ENCODE measurements at places on chromosomes 12 and 14.

- DNase-seq = no peak
Measured at GRCh38 chr14:34436960-34437728, 24.9 kb downstream of the SPTSSA start.

GRCh38 chr12:32997471-32997870 is 100.9 kb upstream of the PKP2 start:
- DNase-seq = no peak

DNA sequence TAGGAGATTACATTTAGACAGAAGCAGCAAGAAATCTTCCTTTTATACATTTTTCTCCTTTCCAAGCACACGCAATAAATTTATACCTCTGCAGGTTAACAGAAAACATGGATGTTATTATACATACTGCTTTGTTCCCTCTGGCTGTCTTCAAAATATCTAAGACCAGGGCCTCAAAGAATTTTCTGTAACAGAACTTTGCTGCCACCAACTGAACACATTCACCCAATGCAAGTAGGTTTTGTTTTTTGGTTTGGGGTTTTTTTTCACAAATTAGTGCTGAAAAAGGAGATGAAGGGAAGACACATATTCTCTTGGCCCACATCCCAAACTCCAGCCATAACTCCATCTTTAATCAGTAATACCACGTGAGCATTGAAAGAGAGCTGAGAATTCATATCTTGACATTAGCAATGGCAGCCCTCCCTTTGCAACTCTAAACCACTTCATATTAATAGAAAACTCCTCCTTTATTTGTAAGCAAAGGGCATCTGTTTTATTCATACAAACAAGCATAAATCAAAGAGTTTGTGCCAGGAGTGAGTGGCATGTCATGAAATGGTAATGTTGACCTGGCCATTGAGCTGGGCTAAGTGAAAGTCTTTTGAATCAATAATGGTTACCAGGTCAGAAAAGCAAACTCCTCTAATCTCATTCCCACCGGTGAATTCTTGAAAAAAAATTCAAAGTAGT is 150.8 kb upstream of the FSCB start:
- DNase-seq = peak; percentile 1

- DNase-seq = no peak
Measured at GRCh38 chr14:95557832-95558231, 23.0 kb downstream of the GLRX5 start.

DNA sequence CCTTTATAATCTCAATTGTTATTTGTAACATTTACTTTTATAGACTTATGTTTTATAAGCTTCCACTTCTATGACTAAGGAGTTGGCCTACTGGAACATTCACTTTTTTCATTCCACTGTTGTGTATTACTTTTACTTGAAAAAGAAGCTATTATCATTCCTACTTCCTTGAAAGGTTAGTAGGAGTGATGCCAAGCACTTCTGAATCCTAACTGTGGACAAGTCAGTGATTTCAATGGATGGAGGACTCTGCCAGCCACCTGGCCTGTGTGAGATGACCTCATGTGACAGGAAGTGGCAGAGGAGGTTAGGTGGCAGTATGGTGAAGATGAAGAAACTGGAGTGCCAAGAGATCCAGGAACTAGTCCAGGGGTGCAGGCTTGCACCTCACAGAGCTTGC is 46.0 kb downstream of the TECPR2 start:
- DNase-seq = no peak

GRCh38 chr12:6688543-6688998 is 604 bp downstream of the ZNF384 start:
- no peak for DNase-seq

GRCh38 chr12:46917821-46918220 is 92.0 kb upstream of the SLC38A4 start:
- no peak for DNase-seq

- DNase-seq = no peak
Measured at GRCh38 chr12:77001276-77001675, 64.1 kb downstream of the E2F7 start.

GRCh38 chr14:61091657-61092273 is 110.7 kb downstream of the SLC38A6 start:
- peak; percentile 33 for DNase-seq

DNA sequence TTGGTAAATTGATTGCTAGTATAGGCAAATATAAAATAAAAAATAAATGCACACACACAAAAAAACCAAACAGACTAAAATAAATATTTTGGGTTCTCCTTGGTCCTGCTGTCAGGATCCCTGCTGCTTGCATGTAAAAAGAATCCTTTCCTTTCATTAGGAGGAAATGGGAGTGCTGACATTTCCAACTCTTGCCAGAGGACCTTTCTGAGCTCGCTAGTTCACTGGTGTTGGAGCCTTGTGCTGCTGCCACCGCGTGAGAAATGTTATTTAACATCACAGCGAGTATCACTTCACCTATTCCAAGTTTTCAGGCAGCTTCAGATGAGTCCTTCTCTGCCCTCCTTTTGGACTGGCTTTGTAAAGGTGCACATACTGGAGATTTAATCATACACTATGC is 358.9 kb downstream of the NPAS3 start:
- DNase-seq = no peak

GRCh38 chr14:71592361-71592760 is 339.9 kb upstream of the RGS6 start:
- DNase-seq = no peak

DNA sequence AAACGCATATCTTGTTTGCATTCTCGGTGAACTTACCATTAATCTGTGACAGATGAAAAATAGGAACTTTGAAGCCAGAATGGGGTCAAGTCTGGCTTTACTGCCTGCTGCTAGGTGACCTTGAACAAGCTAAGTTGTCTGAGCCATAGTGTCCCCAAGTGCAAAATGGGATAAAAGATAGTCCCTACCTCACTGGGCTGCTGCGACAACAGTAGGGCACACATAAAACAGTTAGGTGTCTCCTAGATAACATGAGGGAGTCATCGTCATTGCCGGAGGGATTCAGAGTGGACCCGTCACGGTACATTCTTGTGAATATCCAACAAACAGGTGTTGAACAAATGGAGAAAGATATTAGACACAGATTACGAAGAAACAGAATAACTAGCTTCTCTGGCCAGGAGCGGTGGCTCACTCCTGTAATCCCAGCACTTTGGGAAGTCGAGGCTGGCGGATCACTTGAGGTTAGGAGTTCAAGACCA is 71.2 kb downstream of the NINJ2 start:
- DNase-seq = no peak

GRCh38 chr12:62540354-62540753 is 73.7 kb downstream of the MON2 start:
- no peak for DNase-seq

GRCh38 chr12:13780453-13780852 is 200.9 kb downstream of the GRIN2B start:
- no peak for DNase-seq

- DNase-seq = no peak
Measured at GRCh38 chr14:68922201-68922621, 56.9 kb downstream of the ACTN1 start.

DNA sequence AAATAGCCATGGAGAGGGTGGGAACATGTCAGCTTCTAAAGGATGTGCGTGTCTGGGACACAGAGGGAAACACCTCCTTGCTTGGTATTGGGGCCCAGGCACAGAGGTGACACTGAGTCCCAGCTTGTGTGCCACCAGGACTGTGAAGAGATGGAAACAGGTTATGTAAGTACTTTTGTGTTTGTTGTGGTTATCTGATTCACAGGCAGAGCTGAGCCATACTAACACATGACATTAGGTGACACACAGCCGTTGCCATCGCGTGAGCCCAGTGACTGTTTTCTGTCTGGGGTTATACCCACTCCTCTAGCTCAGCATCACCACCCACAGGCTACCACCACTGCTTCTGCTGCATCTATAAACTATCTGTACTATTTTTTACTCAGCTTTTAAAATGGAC is 12.1 kb upstream of the FLVCR2 start:
- DNase-seq = no peak

GRCh38 chr12:62860020-62860419 is 74.9 kb downstream of the PPM1H start:
- DNase-seq = no peak

- no peak for DNase-seq
Measured at GRCh38 chr12:58801986-58802385, 118.3 kb downstream of the LRIG3 start.

DNA sequence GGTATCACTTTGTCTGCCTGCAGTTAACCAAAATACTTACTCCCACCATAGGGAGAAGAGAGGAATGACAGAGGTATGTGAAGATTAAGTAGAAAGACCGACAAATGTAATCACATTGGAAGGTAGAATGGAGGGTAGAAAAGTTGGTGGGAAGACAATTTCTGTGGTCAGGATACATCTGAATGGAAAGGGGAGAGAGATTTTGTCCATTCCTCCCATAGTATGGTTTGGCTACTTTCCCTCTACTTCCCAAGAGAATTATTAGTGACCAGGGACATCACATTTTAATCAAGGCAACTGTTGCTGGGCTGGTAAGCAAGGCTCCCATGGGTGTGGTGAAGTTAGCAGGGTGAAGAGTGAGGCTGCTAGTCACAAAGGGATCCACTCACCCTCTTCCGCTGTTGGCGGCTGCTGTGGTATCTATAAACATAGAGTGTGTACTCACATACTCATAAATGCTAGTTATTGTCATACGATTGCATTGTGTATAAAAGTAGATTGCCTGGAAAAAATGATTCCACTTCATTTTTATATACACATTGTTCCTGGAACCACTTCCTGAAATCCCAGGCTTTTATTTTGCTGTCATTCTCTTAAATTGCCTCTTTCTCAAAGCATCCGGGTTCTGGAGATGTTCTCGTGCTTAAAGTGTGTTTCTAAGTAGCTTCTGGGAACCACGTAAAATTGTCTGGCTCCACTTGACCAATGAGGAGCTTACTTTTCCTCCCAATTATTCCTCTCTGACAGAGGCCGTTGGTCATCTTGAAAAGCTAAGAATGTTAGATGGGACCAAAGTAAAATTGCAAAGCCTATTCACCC is 413.1 kb downstream of the ZFP36L1 start:
- no peak for DNase-seq

DNA sequence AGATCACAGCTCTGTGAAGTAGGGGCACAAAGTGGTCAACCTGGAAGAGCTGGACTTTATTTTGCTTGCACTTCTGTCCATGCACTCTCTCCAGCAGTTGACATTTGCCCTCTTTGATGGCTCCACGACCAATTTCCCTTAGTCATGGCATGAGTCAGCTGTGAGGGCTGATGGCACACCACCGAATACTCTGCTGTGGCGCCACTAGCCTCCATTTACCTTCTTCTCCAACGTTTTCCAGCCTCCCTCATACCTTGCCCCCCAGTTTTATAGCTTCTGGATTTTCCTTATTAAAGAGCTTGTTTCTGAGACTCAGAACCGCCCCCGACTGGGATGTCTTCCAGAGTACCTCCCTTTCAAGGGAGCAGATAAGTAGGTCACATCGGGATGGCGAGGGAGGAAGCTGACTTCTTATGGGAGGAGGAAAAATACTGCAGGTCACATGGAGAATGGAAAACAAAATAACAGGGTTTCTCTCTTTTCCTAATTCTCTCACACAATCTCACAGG is 17.6 kb downstream of the NINJ2 start:
- peak; percentile 53 for DNase-seq

GRCh38 chr12:59699421-59700152 is 103.8 kb downstream of the SLC16A7 start:
- DNase-seq = peak; percentile 13

GRCh38 chr14:93975791-93976476 is 436 bp downstream of the ASB2 start:
- no peak for DNase-seq

DNA sequence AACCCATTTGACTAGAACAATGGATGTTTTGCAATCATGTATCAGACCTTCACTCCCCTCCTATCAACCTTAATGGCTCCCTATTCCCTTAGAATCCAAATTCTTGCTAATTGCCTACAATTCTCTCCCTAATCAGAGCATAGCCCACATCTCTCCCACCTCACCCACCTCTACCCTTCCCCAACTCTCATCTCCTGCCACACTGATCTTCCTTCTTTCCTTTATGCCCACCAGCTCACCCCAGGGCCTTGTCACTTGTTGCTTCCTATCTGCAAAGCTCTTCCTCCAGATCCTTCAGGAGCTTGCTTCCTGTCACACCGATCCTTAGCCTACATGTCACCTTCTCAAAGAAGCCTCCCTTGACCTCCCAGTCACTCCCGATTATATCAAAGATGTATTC is 177.8 kb downstream of the KSR2 start:
- DNase-seq = no peak

- peak; percentile 72 for DNase-seq
Measured at GRCh38 chr12:47397664-47398281, 308.1 kb downstream of the RPAP3 start.

- no peak for DNase-seq
Measured at GRCh38 chr14:32679927-32680612, 258.6 kb upstream of the NPAS3 start.

GRCh38 chr12:44795970-44796369 is 80.1 kb downstream of the NELL2 start:
- DNase-seq = no peak

- peak; percentile 25 for DNase-seq
Measured at GRCh38 chr12:66235626-66236281, 46.7 kb downstream of the IRAK3 start.

- no peak for DNase-seq
Measured at GRCh38 chr14:102928412-102929240, 6.2 kb downstream of the AMN start.

- no peak for DNase-seq
Measured at GRCh38 chr12:50085615-50086072, 502 bp downstream of the SMARCD1 start.

- DNase-seq = no peak
Measured at GRCh38 chr14:63452796-63453195, 90.4 kb downstream of the PPP2R5E start.

- no peak for DNase-seq
Measured at GRCh38 chr12:56103823-56104108, 593 bp upstream of the PA2G4 start.
